Right cardiac atrium (tissue), 5 donors: ENCODE measurements at places on chromosomes 12 and 14. TPM values are rescaled to one million over a fixed set of nuclear protein-coding genes. Genes with fewer than 3 reads are reported as not detected.

The KIF21A gene
- 26.1 TPM for polyA plus RNA-seq

The GLIPR1 gene
- polyA plus RNA-seq: 2.7 TPM

The CCDC38 gene
- polyA plus RNA-seq: 0.05 TPM

The OAS3 gene
- polyA plus RNA-seq: 5.1 TPM

The GLT1D1 gene
- 0.07 TPM for polyA plus RNA-seq

The RPS6KA5 gene
- 2.0 TPM for polyA plus RNA-seq
